ENCODE measurements at places on chromosomes 12 and 14.

GRCh38 chr14:75341620-75342019, 63.0 kb downstream of the FOS start:
- no peak for DNase-seq

- DNase-seq: no peak
Observed at GRCh38 chr12:116978791-116979508, 68.2 kb downstream of the FBXW8 start.

- DNase-seq: no peak
Observed at GRCh38 chr14:76705214-76705613, 56.1 kb upstream of the VASH1 start.

DNA sequence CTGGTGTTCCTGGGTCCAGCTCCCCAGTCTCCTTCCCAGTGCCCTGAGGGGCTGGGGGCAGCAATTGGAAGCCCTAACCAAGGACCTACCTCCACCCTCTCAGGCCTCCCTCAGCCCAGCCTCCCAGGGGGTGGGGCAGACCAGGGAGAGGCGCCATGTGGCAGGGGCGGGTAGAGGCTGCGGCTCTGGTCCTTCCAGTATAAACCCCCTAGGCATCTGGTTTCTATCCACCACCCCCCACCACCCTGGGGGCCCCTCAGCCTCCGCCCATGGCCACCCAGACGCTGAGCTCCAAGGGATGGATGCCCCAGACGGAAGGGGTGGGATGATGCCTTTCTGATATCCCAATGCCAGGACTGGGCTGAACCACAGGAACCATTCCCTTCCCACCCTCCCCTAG, 2.8 kb upstream of the SP7 start:
- no peak for DNase-seq

DNA sequence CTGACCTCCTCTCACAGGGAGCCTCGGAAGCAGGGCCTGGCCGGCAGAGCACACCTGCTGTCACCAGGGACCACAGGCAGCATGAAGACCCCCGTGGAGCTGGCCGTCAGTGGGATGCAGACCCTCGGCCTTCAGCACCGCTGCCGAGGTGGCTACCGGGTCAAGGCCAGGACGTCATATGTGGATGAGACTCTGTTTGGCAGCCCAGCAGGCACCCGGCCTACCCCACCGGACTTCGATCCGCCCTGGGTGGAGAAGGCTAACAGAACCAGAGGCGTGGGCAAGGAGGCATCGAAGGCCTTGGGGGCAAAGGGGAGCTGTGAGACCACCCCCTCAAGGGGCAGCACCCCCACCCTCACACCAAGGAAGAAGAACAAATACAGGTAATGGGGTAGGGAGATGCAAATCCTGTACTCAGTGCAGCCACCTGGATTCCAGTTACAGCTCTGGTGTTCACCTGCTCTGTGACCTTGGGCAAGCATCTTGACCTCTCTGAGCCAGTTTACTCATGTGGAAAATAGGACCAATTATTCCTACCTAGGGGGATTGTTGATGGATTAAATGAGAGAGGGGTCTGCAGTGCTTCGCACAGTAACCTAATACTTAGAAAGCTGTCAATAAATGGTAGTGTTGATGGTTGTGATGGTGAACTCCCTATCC, 1.3 kb downstream of the RITA1 start:
- DNase-seq: no peak

GRCh38 chr12:83323866-83324265, 637.2 kb downstream of the TMTC2 start:
- DNase-seq: no peak

DNA sequence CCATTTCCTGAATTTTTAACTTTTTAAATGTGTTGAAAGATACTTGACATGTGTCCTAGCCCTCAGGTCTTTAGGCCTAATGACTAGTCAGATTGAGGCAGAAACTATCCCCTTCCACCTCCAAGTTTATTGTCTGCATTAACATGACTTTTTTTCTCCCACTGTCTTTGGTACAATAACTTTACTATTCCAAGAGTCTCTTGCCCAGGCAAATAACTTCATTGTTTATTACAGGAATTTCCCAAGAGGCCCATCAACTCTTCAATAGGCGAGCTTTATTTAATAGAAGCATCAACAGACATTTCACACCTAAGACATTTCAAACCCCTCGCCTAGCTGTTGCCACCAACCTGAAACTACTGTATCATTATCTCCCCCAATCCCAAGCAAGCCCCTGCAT, 10.7 kb downstream of the NFKBIA start:
- no peak for DNase-seq

DNA sequence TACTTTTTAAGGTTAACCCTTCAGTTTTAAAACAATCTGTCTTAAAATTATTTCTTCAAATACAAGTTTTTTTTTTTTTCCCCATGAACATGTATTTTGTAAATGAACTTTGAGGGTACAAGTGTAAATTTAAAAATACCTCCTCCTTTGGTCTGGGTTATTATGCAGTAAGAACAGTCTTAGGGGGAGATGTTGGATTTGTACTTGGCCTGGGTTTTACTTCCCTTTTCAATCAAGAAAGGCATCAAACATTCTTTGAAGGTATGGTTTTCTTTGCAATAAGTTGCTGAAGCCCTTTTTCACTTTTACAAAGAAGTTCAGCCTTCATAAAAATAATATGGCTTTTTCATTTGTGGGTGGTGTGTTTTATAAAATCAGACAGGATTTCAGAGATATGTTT, 20.5 kb downstream of the WBP11 start:
- no peak for DNase-seq

- no peak for DNase-seq
Observed at GRCh38 chr12:1584326-1584725, 10.1 kb downstream of the FBXL14 start.

GRCh38 chr14:68788275-68788995, 4.4 kb downstream of the ZFP36L1 start:
- no peak for DNase-seq

DNA sequence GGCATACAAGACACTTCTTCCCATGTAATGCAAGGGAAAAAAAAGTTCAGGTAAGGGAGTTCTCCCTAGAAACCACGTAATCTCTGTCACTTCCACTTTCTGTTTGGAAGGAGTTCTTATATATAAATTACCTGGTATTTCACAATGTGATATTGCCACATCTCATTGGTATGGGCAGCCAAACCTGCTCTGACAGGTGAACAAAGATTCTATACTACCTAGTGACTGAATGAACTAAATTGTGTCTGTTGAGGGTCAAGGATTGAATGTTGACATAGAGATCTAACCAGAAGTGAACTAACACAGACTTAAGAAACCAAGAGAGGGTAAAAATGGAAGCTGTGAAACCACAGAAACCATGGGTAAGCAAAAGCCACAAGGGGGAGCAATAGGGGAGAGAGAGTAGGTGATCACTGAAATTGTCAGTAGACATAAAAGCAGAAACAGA, 161.3 kb downstream of the RPL10L start:
- no peak for DNase-seq

GRCh38 chr12:57268264-57268663, 17.3 kb upstream of the STAC3 start:
- no peak for DNase-seq

DNA sequence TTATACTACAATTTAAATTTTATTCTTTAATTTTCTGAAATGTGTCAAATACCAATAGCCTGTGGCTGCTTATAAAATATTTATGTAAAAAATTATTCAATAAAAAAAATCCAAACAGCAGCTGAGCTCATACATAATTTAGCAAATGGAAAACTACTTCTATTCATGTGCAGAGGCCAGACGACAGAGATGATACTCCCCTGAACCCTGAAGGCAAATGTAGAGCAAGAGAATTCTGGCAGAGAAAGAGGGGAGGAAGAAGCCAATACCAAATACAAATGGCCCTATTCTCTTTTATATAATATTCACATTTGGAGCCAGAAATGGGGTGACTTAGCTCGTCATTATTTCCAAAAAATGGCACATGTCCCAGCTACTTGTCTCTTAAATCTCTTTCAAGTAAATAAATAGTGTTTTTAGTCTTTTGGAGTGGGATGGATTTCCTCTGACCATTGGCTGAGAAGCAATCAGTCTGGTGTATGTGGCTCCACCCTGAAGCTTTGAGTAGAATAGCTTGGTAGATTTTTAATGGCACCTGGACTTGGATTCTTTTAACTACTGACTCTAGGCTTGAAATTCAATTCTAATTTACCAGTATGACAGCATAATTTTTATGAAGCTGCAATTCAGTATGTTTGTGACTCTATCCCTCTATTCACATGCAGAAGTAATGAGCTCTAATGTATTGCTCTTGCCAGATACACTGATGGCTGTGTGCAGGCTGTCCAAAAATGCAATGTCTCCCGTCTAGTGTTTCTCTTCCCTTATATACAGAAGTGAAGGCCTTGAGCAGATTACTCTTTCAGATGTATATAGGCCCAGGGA, 113.4 kb upstream of the SCAF11 start:
- no peak for DNase-seq

DNA sequence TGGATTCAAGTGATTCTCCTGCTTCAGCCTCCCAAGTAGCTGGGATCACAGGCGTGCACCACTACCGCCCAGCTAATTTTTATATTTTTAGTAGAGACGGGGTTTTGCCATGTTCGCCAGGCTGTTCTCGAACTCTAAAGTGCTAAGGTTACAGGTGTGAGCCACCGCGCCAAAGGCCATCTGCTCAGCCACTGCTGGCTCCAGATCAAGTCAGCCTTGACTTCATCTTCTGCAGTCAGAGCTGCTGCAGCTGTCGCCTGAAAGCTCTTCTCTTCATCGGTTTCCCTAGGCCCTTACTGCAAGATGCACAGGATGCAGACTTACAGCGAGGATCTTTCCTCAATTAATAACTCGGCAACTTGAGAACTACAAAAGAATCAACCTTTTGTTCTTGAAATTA, 66.8 kb downstream of the CLIP1 start:
- DNase-seq: no peak

DNA sequence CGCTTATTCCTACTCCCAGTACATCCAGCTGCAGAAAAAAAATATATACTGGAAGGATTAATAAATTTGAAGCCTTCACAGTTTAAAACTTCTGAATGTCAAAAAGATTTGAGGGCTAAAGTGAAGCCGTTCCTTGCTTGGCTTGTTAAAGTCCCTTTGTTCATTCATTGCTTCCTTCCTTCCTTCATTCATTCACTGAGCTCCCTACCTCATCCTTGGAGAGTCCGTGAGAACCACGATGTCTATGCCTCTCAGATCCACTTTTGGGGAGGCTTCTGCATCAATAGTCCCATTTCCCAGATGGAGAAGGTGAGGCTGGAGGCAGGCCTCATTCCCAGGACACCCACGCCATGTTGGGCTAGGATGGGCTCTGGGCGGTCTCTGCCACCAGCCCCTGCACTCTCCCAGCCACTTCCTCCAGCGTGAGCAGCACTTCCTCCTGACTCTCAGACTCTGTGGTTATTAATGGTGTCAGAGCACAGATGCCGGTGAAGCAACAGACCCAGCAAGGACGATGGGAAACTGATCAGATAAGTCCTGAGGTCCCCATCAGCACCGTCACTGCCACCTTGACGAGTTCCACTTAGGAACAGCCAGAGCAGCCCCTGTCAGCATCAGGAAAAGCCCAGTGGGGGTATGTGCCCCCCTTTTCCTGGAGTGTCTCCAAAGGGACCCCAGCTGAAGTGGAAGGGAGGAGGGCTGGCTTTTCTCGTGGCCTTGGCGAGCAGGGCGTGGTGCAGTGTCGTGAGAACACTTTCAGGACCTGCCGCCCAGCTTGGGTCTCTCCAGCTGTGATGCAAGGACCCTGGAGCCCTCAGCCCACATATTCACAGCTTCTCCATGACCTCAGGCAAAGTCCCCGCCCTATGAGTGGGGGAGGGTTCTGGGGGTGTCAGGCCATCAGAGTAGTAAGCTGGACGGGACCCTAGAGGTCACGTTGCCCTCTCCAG, 21.2 kb downstream of the ASB2 start:
- DNase-seq: peak; percentile 51

DNA sequence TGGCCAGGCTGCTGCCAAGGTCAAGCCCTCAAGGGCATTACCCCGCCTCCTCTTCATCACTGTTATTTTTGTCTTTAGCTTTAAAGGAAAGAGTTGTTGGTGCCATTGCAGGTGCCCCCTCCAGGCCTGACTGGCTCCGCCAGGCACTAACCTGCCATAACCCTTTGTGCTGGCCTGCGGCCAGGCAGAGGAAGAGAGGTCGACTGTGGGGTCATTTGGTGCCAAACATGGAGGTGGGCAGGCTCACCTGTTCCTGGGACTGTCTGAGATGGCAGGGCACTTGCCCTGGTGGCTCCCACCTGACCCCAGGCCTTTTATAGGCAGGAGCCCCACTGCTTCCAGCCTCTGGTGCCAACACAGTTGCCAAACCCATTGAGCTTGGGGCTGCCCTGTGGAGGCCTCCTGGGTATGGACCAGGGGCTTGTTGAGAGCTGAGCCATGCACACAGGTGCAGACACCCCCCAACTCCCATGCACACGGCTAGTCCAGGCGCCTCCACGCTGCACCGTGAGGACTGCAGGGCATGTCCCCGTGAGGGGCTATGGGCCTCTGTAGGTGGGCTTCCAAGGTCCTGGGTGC, 29.4 kb upstream of the PLD4 start:
- no peak for DNase-seq

DNA sequence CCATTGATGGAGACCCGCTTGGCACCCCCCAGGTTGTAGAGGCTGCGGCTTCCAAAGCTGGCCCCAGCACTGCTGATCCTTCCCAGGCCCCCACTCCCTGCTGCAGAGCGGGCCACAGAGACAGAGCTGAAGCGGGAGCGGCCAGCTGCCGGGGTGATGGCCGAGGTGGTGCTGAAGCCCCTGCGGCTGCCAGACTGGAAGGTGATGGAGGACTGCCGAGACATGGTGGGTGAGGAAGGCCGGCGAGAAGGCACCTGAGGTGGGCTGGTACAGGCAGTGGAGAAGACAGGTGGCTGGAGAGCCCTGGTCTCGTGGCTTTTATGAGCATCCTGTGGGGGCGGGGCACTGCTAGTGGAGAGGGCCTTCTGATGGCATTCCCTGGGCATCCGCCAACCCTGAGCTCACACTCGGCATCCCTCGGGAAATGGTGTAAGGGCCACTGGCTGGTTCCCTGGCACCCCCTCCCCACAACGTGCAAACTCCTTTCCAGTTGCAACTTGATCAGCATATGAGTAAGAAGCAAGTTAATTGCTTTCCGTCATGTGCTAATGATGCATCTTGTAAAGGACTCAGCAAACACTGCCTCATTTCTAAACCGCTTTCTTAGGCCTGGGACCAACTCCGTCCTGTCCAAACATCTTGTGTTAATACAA, at the start of gene KRT75:
KRT75 (minus strand) TSS at position 291 of the 653 bp plus-strand sequence; CDS start at position 224, 67 bp downstream.
- no peak for DNase-seq

DNA sequence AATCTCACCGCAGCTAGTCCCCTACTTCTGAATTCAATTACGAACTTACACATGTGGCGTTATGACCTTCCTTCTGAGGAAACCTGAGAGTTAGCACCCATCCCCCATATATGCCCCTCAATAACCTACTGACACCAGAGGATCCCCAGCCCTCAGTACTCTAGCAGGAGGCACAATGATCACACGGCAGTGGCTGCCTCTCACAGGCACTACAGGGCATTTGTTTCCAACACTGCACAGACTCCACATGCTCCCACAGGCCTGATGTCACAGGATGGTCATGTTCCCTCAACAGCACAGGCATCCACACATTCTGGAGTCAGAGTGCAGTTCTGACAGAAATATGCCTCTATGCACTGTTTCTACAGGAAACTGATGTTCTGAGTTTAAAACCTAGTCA, 17.4 kb downstream of the PPP1CC start:
- no peak for DNase-seq

- no peak for DNase-seq
Observed at GRCh38 chr12:65899241-65899640, 75.0 kb downstream of the HMGA2 start.
